ENCODE measurements at places on chromosomes 5 and 9. TPM values are rescaled to one million over a fixed set of nuclear protein-coding genes. Genes with fewer than 3 reads are reported as not detected.

Gene CCDC180
- total RNA-seq = 10.3 TPM

Gene MARCHF11
- total RNA-seq = 1.5 TPM

Gene PTGDS
- 103 TPM for total RNA-seq

Gene ARL14EPL
- not detected for total RNA-seq

Gene TPRN
- 5.4 TPM for total RNA-seq

Gene ARID3C
- not detected for total RNA-seq

Gene KCNIP1
- total RNA-seq = 15.0 TPM

Gene ASS1
- total RNA-seq = 16.2 TPM

Gene C9orf50
- not detected for total RNA-seq

Gene SLC36A2
- not detected for total RNA-seq

Gene NR5A1
- not detected for total RNA-seq

Gene TNIP1
- 17.9 TPM for total RNA-seq

Gene KCNV2
- total RNA-seq = not detected

Gene ERCC8
- total RNA-seq = 22.1 TPM

Gene EIF4E1B
- total RNA-seq = not detected

Gene PCDHA6
- total RNA-seq = 11.6 TPM

Gene DHFR
- 16.0 TPM for total RNA-seq

Gene GLRA1
- not detected for total RNA-seq

Gene SHLD3
- total RNA-seq = 8.6 TPM

Gene MFAP3
- 134 TPM for total RNA-seq

Gene LECT2
- not detected for total RNA-seq

Gene CDHR2
- under 0.01 TPM for total RNA-seq

Gene NME5
- total RNA-seq = 11.8 TPM

Gene KLF9
- 10.1 TPM for total RNA-seq

Gene FLT4
- total RNA-seq = 2.0 TPM

Gene HK3
- 0.49 TPM for total RNA-seq

Gene FOXD1
- total RNA-seq = 0.98 TPM

Gene BRD3OS
- total RNA-seq = 18.9 TPM

Gene ARHGEF28
- 5.7 TPM for total RNA-seq

Gene ADAMTS16
- total RNA-seq = 1.5 TPM

Gene PCDHB11
- 8.9 TPM for total RNA-seq

Gene KIAA1958
- total RNA-seq = 15.2 TPM

Gene N4BP3
- 7.4 TPM for total RNA-seq

Gene IRX1
- 0.25 TPM for total RNA-seq

Gene CYLC2
- not detected for total RNA-seq

Gene FAM169A
- total RNA-seq = 55.1 TPM

Gene FIBCD1
- 0.74 TPM for total RNA-seq

Gene CDC25C
- 0.98 TPM for total RNA-seq

Gene SSNA1
- 15.7 TPM for total RNA-seq

Gene FABP6
- total RNA-seq = 2.2 TPM
